BJ (cell line): ENCODE measurements at places on chromosomes 12 and 14. TPM values are rescaled to one million over a fixed set of nuclear protein-coding genes. Genes with fewer than 3 reads are reported as not detected.

Gene CMA1
- not detected in 2 replicates for polyA plus RNA-seq

Gene ASCL1
- polyA plus RNA-seq, result 0.07 TPM in 1 of 2 replicates, not detected in the other

- DNase-seq, result no peak
These were observed 42.2 kb downstream of the PTPRO start for GRCh38 chr12:15364221-15365160.

DNA sequence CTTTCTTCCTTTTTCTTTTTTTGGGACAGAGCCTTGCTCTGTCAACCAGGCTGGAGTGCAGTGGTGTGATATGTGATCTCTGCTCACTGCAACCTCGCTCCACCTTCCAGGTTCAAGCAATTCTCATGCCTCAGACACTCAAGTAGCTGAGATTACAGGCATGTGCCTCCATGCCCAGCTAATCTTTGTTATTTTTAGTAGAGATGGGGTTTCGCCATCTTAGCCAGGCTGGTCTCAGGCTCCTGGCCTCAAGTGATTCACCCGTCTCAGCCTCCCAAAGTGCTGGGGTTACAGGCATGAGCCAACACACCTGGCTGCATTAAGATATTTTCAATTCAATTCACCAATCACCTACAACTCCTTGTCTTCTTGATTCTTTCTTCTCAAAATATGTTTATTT lies 1046.5 kb downstream of the GALC start:
- DNase-seq, result no peak

DNA sequence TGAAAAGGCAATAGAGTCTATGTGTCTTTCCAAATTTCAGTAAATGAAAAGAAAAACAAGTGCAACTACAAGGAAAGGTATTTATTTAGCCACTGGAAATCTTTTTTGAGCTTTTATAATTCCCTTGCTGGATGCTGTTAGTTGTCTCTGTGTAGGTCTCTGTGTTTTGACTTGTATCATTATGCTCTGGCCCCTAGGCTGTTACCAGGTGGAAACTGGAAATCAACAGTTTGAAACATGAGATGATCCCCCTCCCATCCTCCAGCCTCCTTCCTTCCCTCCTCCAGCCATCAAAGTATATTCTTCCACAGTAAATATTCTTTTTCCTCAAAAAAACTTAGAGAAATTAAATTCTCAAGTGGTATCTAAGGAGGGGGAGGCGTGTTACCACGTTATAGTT lies 934 bp upstream of the DCN start:
- DNase-seq, result no peak

- DNase-seq, result no peak
These were observed 3.0 kb upstream of the SRSF5 start for GRCh38 chr14:69763761-69764510.

DNA sequence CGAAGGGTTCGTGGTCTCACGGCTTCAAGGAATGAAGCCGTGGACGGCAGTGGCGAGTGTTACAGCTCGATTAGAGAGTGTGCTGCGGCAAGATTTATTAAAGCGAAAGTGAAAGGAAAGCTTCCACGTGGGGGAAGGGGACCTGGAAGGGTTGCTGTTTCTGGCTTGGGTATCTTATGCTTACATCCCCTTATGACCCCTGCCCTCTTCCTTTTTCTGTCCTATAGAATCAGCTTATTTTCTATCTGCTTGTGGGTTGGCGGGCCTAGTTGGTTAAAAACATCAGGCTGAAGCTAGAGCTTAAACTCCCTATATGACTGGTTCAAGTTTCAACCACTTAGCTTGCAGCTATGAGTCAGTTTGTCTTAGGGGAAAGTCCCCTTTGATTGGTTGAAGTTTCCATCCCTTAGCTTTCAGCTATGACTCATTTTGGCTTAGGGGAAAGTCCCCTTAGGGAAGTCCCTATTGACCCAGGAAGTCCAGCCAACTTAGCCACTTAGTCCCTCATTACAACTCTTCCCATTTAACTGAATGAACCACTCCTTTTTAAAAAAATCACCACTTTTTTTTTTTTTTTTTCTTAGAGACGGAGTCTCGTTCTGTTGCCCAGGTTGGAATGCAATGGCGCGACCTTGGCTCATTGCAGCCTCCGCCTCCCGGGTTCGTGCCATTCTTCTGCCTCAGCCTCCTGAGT lies 1494.7 kb upstream of the TMEM132C start:
- DNase-seq, result no peak

GRCh38 chr12:116133149-116133548 lies 144.3 kb downstream of the MED13L start:
- no peak for DNase-seq

- DNase-seq, result no peak
These were observed 153.8 kb downstream of the LRIG3 start for GRCh38 chr12:58766513-58766870.

- DNase-seq, result no peak
These were observed 51.9 kb downstream of the TPCN1 start for GRCh38 chr12:113273053-113273725.

DNA sequence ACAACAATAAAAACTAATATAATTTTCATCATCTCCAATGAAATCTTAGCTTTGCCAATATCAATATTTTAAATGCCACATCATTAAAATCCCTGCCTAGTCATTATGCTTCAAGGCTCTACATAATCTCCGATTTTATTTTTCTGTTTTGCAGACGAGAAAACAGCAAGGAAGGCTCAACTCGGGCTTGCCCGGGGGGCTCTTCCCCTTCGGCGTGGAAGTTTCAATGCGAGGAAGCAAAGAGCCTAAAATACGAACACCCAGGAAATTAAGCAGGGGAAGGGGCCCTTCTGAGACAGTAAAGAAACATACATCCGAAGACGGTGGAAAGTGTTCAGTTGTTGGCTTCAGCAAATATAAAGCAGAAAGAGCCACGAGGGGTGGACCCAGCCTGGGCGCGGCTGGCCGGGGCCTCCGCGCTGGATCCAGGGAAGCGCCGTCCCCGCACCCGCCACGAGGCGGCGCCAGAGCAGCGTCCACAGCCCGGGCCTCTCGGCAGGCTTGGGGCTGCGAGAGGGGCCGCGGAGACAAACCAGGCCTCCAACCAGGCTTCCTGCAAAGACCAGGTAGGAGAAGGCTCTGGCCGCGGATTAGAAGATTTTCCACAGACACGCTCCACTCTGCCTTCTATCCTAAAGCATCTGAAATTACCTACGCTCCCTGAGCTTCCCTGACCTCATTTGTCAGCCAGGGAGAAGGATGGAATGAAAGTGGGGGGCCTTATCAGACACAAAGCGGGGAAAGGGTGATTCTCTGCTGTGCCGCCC lies 77.2 kb downstream of the SERPINA3 start:
- no peak for DNase-seq

DNA sequence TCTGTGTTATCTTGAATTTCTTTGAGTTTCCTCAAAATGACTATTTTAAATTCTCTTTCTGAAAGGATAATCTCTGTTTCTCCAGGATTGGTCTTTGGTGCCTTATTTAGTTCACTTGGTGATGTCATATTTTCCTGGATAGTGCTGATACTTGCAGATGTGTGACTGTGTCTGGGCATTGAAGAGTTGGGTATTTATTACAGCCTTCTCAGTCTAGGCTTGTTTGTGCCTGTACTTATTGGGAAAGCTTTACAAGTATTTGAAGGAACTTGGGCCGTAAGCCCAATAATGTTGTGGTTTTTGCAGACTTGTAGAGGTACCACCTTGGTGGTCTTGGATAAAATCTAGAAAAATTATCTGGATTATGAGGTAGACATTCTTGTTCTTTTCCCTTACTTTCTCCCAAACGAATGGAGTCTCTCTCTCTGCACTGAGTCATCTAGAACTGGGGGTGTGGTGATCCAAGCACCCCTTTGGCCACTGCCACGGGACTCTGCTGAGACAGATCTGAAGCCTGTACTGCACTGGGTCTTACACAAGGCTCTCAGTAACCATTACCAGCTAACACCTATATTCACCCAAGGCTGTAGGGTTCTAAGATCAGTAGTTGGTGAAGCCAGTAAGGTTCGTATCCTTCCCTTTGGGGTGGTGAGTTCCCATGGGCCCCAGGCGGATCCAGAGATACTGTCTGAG lies 703.7 kb upstream of the MGAT4C start:
- no peak for DNase-seq
